Activated CD8-positive, alpha-beta memory T cell treated with anti-CD3 and anti-CD28 coated beads for 4 hours (primary cell): ENCODE measurements at places on chromosomes 4 and X.

DNA sequence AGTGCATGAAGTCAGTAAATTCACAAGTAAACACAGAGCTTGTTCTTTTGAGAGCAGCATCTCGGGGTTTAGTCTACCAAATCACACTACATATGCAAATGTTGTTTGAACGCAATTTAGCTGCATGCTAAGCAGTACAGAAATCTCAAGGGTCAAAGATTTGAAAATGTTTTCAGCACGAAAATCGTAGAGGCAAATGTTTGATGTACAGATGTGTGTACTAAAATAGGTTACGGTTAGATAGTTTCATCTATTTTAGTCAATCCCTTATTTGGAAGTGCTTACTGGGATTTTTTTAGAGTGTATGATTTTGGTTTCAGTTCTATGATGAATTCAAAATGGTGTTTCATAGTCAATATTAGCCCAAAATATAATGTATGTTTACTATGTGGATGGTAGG lies 1928.2 kb upstream of the TENM3 start:
- DNase-seq = no peak

DNA sequence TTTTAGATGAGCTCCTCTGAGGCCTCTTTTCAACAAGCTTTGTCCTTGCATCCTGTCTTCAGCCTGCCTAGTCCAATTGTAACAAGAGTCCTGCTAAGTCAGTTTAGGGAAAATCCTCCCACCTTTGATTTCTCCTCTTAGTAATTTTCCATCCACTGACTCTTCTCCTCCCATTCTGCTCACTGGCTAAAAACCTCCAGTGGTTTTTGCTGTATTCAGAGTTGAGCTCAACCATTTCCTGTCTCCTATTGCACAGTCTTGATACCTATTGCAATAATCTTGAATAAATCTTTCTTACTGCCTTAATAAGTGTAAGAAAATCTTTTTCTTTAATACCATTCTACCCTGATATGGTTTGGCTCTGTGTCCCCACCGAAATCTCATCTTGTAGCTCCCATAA lies 117.8 kb upstream of the ENPP6 start:
- DNase-seq = no peak

GRCh38 chr4:128163177-128164117 lies 102.3 kb downstream of the LARP1B start:
- DNase-seq = no peak

- DNase-seq = no peak
Observed at GRCh38 chr4:88320780-88321373, 36.5 kb upstream of the PPM1K start.

- DNase-seq = no peak
Observed at GRCh38 chr4:140257461-140258305, 103.7 kb upstream of the MAML3 start.

- DNase-seq = no peak
Observed at GRCh38 chrX:71103110-71103983, 3.2 kb downstream of the CXorf65 start.

DNA sequence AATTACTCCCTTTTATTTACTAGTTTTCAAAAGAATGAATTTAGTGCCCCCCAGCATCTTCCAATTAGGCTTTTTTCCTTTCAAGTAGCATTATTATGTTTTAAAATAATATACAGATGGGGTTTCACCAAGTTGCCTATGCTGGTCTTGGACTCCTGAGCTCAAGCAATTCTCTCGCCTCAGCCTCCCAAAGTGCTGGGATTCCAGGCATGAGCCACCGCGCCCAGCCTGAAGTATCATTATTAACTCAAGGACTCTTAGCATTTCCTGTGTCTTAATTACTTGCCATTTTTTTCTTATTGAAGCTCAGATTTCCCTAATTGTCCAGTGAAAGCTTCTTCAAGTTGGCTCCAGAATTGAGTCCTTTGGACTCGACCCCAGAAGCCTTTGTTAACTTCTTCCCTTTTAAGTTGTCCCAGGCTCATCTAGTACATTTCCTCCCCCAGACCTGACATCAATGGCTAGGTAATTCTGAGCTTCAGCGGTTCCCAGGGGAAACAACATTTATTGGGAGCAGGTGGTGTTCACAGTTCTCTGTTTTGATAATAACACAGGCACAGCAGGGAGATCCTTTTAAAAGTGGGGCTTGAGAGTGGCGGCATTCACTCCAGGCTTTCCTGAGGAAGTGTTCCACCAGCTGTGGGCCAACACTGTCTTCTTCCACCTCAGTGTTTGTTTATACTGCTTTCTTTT lies 10.0 kb downstream of the SAT1 start:
- DNase-seq = no peak

GRCh38 chrX:119541188-119541587 lies 24.0 kb downstream of the STEEP1 start:
- no peak for DNase-seq

GRCh38 chr4:141637565-141637964 lies 1.2 kb downstream of the IL15 start:
- DNase-seq = no peak

DNA sequence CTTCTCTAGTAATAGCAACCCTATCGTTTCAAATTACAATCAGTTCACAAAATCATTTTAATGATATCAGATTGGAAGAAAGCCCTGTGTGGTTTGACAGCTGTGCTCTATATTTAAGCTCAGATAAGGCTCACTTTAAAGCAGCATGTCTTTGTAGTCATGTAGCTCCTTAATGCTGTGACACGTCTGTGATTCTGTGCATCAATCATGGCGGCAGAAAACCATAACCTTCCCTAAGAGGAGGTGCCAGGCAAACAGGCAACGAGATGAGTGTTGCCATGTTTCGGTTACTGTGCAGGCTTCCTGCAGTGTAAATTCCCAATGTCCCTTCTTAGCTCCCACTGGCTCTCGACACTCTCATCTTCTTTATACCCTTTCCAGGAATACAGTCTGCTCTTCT lies 212.7 kb downstream of the GRID2 start:
- DNase-seq = no peak

DNA sequence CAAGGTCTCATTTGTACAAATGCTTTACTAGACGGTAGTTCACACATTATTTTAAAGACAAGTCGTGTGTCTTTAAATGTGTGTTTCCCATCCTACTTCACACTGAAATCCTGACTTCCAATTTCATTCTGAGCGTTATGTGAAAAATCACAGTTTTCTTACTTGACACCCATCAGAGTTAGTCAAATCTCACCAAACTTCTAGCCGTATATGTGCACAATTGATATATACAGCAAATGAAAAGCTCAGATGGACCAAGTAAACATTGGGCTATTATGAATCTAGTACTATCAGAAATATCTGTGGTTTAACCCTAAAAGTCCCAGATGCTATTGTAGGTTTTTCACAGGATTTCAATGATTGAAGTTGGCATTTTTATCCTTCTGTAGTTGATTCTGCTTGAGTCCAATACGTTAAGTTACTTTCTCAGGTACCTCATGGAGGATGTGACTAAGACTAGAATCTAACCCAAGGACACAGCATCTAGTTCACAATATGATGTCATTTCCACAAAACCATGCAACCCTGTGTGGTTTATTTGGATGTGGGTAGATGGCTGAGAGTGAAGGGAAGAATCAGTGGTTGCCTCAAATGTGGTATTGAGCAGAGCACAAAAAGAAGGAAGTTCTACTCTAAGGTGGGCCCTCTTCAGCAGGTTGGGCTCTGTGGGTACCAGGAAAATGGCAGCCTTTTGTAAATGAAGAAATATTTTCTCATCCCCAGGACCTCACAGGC lies 22.1 kb upstream of the TRIM60 start:
- no peak for DNase-seq

DNA sequence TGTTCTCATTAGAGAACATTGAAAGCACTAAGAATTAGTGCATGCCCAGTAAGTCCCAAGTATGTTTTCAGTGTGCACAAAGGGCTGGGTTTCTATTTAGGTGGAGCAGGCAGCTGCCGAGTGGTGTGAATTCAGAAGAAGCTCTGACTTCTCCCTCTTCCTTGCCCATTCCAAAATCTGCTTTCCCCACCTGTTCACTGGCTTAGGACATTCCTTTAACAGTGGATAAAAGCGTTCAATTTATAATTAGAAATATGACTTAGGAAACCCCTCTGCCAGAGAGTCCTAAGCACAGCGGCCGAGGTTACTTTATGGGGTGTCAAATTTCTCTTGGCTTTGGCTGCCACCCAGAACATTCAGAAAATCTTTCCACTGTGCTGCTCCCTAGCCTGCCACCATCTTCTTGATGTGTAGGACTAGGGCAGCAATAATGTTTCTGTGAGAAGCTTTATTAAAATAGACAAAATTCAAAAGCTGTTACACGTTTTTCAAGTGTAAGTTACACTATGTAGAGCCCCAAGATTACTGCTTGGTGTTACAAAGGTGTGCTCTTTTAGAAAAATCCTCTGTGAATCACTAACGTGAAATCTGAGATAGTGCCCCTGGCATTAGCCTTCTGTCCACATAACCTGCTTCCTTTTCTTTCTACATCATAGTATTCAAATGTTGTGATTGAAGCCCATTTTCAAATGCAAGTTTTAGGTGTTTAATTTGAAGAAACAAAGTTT lies 191.6 kb upstream of the ANKRD50 start:
- no peak for DNase-seq
